Hypothalamus (tissue), 51 donors: ENCODE measurements at places on chromosomes 11 and 22.

DNA sequence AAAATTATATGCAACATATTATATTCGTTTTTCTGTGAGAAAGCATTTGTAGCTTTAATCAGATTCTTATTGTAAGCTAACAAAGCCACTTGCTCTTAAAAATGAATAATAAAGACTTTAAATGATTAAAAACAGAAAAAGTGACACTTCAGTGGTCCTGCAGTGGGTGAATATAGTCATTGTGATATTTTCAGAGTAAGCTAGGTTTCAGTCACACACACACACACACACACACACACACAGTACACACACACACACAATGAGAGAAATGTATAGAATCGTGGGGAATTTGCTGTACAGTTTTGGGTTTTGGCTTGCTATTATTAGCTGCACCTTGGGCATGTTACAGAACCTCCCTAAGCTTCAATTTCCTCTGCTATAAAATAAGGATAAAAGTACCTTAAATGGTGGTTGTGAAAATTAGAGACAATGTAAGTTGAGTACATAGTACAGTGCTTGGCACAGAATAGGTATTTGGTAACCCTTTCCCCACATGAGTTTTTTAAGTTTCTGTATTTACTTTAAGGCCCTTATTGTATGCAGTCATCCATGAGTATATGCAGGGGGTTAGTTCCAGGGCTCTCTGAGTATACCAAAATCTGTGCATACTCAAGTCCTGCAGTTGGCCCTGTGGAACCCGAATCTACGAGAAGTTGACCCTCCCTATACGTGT lies 39.8 kb downstream of the CSTPP1 start:
- no peak for DNase-seq

- DNase-seq = no peak
Measured at GRCh38 chr11:115552151-115552772, 48.0 kb upstream of the CADM1 start.

GRCh38 chr11:71165771-71166170 lies 86.6 kb downstream of the SHANK2 start:
- no peak for DNase-seq

- no peak for DNase-seq
Measured at GRCh38 chr11:71238285-71238875, 14.0 kb downstream of the SHANK2 start.

DNA sequence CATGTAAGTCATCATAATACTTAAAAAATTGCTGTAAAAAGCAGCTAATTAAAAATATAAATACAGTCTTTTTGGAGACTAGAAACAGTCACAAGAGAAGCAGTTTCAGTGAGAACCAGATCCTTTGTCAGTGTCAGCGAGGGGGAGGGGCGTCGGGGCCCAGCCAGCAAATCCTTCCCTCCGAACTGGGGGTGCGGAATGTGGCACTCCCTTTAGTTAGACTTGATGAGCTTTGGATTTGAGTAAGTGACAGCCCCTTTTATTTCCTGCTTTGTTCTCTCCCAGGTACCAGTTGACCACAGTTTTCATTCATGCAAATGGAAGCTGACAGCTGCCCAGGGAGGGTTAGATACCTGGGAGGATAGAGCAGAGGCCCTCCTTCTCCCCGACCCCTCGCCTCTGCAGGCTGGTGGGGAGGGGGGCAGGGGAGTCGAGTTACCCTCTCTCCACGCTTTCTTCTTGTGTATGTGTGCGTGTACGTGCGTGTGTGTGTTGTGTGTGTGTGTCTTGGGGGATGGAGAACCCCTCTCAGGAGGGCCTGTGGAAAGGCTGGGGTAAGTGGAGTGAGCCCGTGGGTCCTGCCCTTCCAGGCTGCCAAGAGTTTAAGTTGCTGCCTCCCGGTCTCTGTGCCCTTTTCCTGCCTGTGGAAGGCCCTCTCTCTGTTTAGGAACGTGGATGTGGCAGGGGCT lies 38.3 kb downstream of the PTPRJ start:
- no peak for DNase-seq

GRCh38 chr22:17638182-17638431 lies 450 bp upstream of the BCL2L13 start:
- no peak for DNase-seq
